ENCODE measurements at places on chromosomes 13 and 19.

DNA sequence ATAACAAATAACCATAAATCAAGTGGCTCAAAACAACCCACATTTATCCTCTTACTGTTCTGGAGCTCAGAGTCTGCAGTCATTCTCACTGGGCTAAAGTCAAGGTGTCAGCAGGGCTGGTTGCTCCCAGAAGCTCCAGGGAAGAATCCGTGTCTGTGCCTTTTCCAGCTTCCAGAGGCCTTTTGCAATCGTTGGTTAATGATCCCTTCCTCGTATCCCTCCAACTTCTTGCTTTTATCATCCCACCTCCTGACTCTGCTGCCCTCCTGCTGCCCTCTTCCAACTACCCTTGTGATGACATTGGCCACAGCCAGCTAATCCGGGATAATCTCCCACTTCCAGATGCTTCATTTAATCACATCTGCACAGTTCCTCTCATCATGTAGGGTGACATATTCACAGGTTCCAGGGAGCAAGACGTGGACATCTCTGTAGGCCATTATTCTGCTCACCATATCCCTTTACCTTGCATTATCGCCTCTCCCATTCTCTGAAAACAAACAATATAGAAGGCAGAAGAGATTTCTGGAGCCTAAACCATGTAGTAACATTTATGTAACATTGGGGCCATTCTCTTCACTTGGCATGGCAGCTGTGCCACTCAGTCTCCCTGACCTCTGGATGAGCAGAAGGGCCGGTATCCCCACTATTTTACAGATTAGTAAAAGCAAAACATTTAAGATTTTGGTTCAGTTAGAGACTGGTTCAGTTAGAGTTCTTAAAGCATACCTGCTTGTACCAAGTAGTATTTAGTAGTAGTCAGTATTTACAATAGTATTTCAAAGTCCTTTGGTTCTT is 53.5 kb downstream of the RFC3 start:
- no peak for DNase-seq

DNA sequence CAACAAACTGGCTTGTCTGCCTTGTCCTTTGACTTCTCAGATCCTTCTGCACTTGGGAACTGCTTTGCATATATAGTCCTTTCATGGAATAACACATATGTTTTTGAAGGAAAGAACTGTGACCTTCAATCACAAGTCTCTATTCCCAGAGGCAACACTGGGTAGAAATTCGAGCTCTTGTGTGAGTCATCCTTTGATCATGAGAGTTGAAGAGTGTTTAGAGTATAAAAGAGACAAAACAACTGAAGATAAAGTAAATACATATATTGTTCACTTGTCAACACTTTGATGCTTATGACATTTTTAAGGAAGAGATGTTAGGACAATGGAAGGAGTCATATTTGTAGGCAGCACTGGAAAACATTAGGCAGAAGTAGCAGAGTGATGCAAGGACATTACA is 5.2 kb upstream of the OR7A5 start:
- no peak for DNase-seq

- no peak for DNase-seq
Measured at GRCh38 chr19:30924670-30925069, 424.6 kb downstream of the TSHZ3 start.

GRCh38 chr19:48768994-48769713 is 13.8 kb downstream of the FGF21 start:
- no peak for DNase-seq

- no peak for DNase-seq
Measured at GRCh38 chr19:22422211-22422610, at the start of gene ZNF98. TSS of gene ZNF98 (minus strand) at chr19:22422346. CDS start at chr19:22422224, 122 bp downstream.

DNA sequence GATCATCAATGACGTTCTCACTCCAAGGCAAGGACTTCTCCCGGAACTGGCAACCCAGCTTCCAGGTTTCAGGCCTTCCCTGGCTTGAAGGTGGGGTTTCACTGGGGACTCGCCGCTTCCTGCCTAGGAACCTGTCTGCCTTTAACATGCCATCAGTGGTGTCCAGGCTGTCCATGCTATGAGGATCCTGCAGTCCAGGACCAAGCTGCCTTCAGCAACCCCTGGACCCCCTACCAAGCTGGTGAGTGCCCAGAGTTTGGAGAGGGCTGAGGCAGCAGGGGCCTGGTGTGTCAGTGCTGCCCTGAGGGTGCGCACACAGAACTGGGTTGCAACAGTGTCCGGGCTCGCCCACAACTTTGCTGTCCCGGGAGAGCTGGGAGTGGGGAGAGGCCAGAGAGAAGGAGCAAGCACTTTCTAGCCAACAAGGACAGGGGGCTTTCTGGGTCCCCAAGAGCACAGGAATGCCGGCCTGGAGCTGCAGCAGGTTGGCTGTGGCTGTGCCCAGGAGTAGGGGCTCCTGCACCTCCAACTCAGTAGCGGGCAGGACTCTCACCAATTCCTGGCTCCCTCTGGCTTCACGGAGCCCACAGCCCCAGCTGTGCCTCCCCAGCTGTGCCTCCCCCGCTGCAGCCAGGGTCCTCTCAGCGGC is 1563.2 kb upstream of the MIR17HG start:
- DNase-seq, result no peak

GRCh38 chr19:1526979-1527649 is 3.2 kb downstream of the PLK5 start:
- DNase-seq, result no peak

GRCh38 chr19:23718802-23719201 is 31.8 kb upstream of the ZNF675 start:
- DNase-seq, result no peak

GRCh38 chr13:110418944-110419343 is 111.9 kb downstream of the COL4A2 start:
- DNase-seq, result peak; percentile 25

DNA sequence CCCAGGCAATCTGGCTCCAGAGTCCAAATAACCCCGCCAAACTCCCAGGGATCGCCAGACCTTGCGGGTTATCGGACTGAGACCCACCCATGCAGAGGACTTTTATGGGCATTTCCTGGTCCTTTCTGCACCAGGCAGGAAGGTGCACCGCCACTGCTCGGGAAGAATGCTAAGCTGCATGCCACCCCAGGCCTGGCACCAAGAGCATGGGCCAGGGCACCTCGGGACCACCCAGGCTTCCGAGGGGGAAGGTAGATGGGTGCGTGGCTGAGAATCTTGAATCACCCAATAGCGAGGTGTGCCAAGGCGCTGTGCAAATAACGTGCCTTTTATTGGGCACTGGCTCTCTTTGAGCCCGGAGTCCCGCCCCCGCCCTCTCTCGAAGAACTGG is 422 bp upstream of the ZNF575 start:
- peak; percentile 27 for DNase-seq

- DNase-seq, result peak; percentile 79
Measured at GRCh38 chr19:55189403-55189835, 9.3 kb upstream of the SYT5 start.

GRCh38 chr19:42191855-42192254 is 25.6 kb downstream of the DEDD2 start:
- peak; percentile 52 for DNase-seq

- no peak for DNase-seq
Measured at GRCh38 chr13:49369866-49370265, 74.0 kb downstream of the CAB39L start.

- DNase-seq, result no peak
Measured at GRCh38 chr13:87894059-87894458, 222.9 kb downstream of the SLITRK5 start.

DNA sequence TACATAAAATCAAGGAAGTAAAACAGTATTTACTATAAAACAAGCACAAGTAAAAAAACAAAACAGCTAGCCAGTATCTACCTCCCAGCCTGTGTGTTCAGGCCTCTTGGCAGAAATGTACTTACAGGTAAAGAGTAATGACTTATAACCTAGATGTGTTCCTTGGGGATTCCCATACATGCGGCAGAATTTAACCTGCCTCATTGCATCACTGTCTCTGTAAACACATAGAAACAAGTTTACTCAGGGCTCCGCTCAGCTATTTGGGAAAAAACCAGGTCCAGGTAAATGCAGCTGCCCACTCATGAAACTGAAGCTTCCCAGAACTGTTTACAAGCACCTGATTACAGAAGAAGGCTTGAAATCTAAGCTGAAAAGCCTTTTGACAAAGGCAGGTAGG is 50.7 kb upstream of the SERP2 start:
- no peak for DNase-seq

DNA sequence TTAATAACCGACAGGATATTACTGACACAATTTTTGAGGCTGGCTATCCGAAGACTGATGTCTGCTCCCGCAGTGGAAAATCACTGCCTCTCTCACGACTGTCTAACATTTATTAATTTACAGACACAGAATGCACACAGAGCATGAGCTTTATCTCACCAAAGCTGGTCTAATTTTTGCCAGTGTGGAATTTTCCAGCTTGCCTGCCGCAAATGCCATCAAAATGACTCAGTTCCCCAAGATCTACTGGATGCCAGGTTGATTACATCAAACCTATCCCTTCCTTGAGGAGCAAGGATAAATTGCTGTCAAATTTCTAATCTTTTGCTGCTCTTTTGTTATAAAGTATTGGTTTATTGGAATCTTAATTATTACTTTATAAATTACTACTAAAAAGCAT is 1775.1 kb upstream of the PCDH20 start:
- peak; percentile 33 for DNase-seq

DNA sequence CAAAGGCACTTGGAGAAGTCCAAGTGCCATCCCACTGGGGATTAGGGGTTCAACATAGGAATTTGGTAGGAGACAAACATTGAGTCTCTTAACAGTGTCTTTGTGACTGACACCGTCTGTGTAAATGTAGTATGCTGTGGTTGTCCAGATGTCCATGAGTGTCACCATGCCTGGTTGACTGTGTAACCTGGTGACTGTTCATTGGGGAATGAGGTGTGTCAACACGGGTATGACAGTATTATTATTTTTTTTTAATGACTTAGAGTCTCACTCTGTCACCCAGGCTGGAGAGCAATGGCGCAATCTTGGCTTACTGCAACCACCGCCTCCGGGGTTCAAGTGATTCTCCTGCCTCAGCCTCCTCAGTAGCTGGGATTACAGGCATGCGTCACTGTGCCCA is 16.2 kb downstream of the PKN1 start:
- no peak for DNase-seq

All from urothelium cell line (cell line).